ENCODE measurements at places on chromosomes 12 and 14.

GRCh38 chr12:29048787-29049186 is 100.3 kb upstream of the FAR2 start:
- DNase-seq, result no peak

DNA sequence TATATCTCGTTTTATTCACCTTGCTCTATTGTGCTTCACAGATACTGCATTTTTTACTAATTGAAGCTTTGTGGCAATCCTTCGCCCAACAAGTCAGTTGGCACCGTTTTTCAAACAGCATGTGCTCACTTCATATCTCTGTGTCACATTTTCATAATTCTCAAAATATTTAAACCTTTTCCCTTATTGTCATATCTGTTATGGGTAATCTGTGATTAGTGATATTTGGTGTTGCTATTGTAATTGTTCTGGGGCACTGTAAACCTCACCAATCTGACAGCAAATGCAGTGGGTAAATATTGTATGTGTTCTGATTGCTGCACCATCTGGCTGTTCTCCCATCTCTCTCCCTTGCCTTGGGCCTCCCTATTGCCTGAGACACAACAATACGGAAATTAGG is 191.3 kb downstream of the BTG1 start:
- DNase-seq, result no peak

DNA sequence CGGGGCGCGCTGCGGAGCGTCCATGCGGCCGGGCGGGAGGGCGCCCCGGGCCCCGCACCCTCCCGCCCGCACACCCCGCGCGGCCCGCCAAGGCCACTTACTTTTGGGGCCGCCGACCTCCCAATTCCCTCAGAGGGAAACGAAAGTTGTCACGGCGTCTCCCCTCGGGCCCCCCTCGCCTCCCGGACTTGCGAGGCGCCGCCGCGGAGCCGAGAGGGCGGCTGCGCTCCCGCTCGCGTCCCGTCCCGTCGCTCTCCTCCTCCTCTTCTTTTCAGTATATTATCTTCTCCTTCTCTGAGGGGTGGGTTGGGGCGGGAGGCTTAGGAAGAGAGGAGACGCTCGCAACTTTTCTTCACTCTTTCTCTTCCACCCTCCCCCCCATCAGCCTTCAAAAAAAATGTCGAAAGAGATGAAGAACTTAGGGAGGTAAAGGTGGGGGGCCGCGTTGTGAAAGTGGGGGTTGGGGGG is 613 bp downstream of the DUSP16 start:
- DNase-seq, result no peak

GRCh38 chr12:10528174-10528953 is 22.7 kb downstream of the EIF2S3B start:
- no peak for DNase-seq

- DNase-seq, result no peak
Observed at GRCh38 chr14:77063571-77064171, 34.4 kb upstream of the CIPC start.

- DNase-seq, result no peak
Observed at GRCh38 chr14:103015426-103015825, 41.9 kb downstream of the CDC42BPB start.
